NCI-H2227 treated with DMSO at 0.1 percent for 48 hours (cell line): ENCODE measurements at places on chromosomes 4 and X.

DNA sequence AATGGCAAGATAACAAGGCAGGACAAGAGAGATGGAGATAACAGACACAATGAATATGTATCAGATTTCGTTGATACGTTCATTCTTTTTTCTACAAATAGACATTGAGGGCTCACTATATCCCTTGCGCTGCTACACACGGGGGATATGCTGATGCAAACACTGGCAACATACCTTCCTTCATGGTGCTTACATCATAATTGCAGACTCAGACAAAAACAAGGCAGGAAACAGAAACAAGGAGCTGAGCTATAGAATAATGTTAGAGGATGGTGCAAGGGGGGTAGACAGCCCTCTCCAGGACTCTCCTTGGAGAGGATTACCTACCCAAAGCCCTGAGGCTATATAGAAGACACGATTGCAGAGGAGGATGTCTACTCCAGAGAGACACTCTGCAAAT is 1069.5 kb downstream of the DMD start:
- DNase-seq = no peak

GRCh38 chr4:46372878-46373277 is 17.1 kb downstream of the GABRA2 start:
- DNase-seq = no peak

- peak; percentile 56 for DNase-seq
Observed at GRCh38 chrX:47311932-47312774, 58.2 kb upstream of the ZNF157 start.

DNA sequence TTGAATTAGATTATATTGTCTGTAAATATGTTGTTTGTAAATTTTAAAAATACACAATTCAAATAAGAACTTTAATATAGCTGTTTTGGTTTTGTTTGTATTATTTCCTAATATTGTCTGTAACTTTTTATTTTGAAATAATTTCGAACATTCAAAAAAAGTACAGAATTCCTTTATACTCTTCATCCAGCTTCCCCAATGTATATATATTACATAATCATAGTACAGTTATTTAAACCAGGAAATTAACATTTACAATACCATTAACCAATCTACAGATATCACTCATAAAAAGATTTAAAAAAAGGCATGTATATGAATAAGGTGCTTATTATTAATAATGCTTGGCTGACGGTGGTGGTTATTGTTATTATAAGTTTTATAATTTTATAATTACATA is 84.1 kb downstream of the LRBA start:
- no peak for DNase-seq

- DNase-seq = no peak
Observed at GRCh38 chrX:22803353-22803752, 196.4 kb upstream of the DDX53 start.

GRCh38 chr4:108492816-108493595 is 127.4 kb upstream of the RPL34 start:
- DNase-seq = no peak

- no peak for DNase-seq
Observed at GRCh38 chrX:38985375-38985774, 184.1 kb downstream of the MID1IP1 start.

DNA sequence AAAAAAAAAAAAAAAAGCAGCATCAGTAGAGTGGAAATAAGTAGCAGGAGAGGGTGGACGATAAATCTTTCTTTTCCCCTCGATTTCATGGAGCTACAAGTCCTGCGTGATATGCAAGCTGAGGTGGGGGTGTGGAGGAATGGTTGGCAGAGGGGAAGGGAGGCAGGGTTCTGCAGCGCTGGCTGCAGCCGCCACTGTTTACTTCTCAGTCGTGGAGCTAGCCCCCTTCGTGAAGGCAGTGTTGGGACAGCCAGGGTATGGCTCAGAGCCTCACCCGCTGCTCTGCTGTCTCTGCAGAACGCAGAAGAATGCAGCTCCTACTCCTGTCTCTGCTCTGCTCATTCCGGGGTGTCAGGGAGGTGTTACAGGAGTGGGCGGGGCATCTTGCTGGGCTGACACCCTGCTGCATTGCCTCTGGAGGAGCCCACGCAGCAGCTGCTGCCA is 140.6 kb downstream of the GPM6A start:
- no peak for DNase-seq

DNA sequence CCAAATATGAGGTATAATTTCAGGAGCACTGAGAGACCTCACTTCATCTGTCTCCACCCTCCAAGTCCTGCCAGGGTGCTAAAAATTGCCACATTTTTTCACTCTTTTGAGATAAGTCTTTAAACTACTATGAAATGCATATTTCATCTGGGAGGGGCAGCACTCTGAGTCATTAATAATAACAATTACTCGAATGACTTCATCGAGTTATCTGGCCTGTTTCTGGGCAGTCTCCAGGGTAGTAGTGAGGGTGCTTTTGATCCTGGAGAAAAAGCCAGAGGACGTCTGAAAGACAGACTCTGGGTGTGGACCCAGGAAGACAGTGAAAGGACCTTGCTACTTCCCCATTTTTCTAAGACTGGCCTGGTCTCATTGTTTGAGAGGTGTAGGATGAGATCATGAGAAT is 42.3 kb upstream of the SRD5A3 start:
- no peak for DNase-seq

- no peak for DNase-seq
Observed at GRCh38 chrX:137858106-137858505, 292.2 kb downstream of the ZIC3 start.

- no peak for DNase-seq
Observed at GRCh38 chrX:65331371-65331770, 203.2 kb downstream of the LAS1L start.

DNA sequence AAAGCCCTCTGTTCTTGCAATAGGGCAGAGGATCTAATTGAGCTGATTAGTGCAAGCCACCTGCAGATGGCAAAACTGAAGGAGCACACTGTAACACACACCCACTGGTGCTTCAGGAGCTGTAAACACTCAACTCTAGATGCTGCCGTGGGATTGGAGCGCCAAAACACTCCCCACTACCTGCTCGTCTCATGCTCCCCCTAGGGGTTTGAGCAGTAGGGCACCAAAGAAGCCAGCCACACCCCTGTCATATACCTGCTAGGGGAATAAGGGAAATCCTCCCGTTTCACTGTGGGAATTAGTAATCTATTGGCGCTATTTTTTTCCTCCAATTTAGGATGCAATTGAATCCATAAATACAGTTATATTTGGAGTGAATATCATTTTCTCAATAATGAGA is 360.2 kb downstream of the GLUD2 start:
- no peak for DNase-seq

DNA sequence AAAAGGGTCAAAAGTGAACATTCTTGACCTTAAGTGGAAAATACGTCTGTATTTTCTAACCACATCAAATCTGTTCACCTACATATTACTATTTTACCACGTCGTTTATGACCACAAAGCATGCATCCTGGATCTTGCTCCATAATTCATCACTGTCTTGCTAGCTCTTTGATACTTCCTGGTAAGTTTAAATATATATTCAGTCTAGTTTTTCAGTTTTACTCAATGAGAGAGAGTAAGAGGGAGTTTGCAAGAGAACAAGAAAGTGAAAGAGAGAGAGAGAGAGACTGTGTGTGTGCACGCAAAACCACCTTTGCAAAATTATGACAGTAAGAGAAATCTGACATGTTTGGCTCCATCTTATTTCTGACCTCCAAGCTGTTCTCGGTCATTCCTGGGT is 173.7 kb upstream of the GALNTL6 start:
- DNase-seq = no peak

- DNase-seq = no peak
Observed at GRCh38 chr4:174256277-174256713, 27.2 kb downstream of the FBXO8 start.

DNA sequence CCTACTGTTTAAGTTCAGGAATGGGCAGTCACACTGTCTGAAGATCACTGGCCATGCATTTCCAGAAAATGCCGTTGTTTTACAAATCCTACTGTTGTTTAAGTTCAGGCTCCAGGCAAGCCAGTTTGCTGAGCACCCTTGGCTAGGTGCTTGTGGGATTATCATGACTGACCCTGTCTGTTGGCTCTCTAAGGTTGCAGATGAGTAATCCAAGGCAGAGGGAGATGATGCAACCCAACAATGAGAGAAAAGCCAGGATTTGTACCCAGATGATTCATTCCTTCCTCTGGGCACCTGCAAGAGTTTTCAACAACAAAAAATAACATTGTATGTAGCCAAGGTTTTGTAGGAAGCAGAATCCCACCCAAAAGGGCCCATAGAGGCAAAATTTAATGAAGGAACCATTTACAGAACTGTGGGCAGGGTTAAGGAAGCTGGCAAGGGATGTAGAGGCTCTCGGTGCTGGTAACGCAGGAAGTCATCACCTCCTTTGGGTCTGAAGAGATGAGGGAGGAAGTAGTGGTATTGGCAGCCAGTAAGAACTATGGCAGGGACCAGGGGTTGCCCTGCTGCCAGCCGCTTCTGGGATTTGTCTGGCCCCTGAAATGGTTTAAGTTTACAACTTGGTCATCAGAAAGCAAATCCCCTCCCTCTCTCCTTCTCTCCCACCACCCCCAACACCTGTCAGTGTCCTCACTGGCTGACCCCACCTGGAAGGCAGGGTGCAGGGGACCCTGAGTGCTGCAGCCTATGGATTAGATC is 54.8 kb downstream of the MSX1 start:
- no peak for DNase-seq

DNA sequence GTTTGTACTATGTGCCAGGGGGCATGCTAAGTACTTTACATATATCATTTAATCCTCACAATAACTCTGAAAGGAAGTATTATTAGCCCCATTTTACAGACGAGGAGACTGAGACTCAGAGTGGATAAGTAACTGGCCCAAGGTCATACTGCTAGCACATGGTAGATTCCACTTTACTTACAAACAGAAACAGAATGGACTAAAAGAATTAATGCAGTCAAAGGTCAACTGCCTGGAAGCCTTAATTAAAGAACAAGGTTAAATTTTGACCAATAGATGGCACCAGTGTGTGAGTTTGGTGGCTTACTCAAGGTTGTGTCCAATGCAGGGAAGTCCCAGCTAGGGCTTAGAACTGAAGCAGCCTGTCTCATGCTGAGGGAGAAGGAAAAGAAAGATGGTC is 4.7 kb downstream of the RIPPLY1 start:
- no peak for DNase-seq

DNA sequence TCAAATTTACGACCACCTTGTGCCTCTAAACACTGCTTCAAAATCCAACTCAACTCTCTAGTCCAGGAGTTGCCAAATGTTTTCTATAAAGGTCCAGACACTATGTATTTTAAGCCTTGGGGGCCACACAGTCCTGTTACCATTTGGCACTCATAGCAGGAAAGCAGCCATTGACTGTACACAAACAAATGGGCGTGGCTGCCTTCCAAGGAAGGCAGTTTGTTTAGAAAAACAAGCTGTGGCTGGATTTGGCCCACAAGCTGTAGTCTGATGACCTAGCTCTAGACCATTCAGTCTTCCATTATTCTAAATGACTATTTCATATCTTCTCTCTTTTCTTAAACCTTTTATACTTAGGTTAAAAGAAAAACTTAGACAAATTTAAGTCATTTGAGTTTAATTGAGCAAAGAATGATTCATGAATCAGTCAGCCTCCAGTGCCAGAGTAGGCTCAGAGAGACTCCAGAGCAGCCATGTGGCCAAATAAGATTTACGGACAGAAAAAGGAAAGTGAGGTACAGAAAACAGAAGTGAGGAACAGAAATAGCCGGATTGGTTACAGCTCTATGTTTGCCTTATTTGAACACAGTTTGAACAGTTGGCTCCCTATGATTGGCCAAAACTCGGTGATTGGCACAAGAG is 825.8 kb upstream of the LCORL start:
- no peak for DNase-seq

DNA sequence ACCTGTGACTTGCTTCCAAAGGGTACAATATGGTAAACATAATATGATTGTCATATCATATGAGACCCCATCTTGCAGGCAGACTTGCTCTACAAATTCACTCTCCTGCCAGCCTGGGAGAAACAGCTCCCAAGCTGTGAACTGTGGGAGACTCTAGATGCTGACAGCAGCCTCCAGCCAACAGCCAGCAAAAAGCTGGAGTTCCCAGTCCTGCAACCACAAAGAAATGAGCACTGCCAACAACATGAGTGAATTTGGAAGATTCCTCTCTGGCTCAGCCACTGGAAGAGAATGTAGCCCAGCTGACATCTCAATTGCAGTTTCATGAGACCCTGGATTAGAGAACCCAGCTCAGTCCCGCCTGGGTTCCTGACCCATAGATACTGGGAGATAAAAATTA is 145.4 kb downstream of the QDPR start:
- DNase-seq = no peak

- no peak for DNase-seq
Observed at GRCh38 chrX:8043121-8043520, 115.9 kb upstream of the PNPLA4 start.

GRCh38 chrX:107857837-107858236 is 32.2 kb downstream of the MID2 start:
- DNase-seq = no peak

DNA sequence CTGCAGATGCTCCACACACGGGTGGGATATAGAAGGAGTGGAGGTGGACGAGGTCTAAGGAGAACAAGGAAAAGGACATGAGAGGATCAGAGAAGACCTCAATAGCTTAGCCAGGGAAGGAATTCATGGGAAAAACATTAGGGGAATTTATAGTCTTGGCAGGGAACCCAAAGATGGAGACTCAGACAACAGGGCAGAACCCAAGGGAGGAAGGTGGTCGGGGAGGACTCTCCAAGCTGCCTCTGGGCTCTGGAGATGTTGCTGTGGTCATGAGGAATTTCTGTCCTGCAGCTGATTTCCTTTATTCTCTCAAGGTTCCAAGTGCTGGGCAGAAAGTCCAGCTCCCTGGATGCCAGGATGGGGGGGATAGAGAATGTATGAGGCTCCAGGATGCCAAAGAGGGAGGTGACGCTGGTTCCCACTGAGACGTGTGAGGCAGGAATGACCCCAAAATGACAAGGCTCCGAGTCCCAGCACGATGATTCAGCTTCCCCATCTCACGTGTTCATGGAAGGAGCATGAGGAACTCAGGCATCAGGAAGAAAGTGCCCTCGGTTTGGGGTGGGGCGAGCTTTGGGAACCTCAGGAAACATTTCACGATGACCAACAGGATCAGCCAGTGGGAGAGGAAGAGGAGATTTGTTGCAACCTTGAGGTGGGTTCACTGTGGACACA is 57.0 kb upstream of the PPP2R3B start:
- DNase-seq = no peak

GRCh38 chr4:152448854-152449253 is 87.0 kb downstream of the FBXW7 start:
- peak; percentile 44 for DNase-seq

DNA sequence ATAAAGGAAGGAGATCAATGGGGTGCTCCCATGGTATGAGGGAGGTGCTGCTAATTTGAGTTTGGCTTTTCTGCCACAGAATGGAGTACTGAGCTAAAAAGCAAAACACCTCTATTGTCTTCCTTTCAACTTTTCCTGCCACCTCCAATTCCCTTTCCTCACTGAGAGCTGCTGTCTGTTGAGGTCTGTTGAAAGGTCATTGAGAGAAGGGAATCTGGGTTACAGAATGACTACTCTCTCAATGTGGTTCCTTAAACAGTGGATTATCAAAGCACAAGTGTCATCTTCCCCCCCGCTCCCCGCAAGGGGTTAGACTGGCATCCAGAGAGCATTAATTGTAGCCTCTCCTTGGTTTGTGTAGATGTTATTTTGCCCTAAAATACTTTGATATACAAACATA is 10.7 kb downstream of the USP9X start:
- DNase-seq = peak; percentile 72

GRCh38 chr4:2789793-2790582 is 2.9 kb upstream of the SH3BP2 start:
- DNase-seq = no peak
